ENCODE measurements at places on chromosomes 13 and 19. TPM values are rescaled to one million over a fixed set of nuclear protein-coding genes. Genes with fewer than 3 reads are reported as not detected.
A peak's percentile ranks its signal among the peaks of the same experiment; 100 is the strongest.

Gene CRB3
- not detected for polyA plus RNA-seq

Gene SNRNP70
- polyA plus RNA-seq, result 359 TPM

Gene RXFP2
- polyA plus RNA-seq, result not detected

Gene SOX1
- not detected for polyA plus RNA-seq

- peak; percentile 98 for DNase-seq
Measured at GRCh38 chr19:7550987-7551761, 15.7 kb downstream of the PNPLA6 start.

All from SK-N-SH (cell line).